ENCODE measurements at places on chromosomes 11 and 22. TPM values are rescaled to one million over a fixed set of nuclear protein-coding genes. Genes with fewer than 3 reads are reported as not detected.

The IGF2 gene
- 590 TPM for total RNA-seq

The KCNQ1OT1 gene
- total RNA-seq = 3.9 TPM

The SLC16A8 gene
- total RNA-seq = not detected

The CD3D gene
- total RNA-seq = not detected

The ADAMTS15 gene
- total RNA-seq = 78.8 TPM

The LRRC10B gene
- not detected for total RNA-seq

DNA sequence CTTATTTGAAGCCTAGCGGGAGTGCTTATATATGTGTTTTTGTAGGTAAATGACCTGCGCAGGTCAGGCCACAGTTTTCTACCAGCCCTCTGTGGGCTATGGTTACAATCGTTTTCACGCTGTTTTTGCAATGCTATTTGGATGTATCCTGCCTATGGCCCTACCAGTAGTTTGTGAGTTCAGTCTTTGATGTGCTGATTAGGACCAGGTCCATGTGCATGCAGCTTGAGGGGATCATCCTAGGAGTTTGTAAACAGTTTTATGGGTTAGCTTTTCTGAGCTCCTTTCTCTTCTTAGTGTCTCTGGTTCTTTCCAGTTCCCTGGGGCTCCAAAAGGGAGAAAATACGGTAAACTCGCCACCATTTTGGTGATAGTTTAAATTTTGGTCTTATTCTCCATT is 142.5 kb downstream of the LDLRAD3 start:
- peak; percentile 19 for DNase-seq

GRCh38 chr11:83349296-83349695 is 63.1 kb upstream of the CCDC90B start:
- no peak for DNase-seq

- no peak for DNase-seq
These were observed 9.4 kb downstream of the LDLRAD3 start for GRCh38 chr11:35953081-35953760.

GRCh38 chr11:94521684-94522083 is 9.4 kb downstream of the C11orf97 start:
- DNase-seq = no peak

DNA sequence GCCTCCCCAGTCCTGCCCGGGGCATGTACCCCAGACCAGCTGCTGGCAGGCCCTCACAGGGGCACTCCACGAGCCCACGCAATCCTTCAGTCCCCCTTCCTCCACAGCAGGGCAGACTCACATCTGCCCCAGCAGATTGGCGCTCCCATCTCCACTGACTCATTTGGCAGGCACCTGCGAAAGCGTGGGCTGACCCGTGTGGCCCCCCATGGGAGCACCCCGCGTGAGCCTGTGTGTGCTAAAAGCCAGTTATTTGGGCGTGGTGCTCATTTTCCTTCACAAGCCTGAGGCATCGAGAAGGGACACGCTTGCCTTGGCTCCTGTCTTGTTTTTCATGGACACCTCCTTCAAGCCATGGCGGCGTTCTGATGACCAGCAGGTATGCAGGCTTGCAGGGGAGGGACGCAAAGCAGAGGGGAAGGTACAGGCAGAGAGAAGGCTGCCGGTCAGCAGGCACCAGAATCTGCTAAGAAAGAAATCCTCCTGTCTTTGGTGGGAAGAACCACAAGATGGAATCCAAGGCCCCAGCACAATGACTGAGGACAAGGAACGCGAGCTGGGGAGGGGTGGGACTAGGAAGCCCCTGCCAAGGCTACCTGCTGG is 8.6 kb downstream of the NECTIN1 start:
- DNase-seq = no peak

DNA sequence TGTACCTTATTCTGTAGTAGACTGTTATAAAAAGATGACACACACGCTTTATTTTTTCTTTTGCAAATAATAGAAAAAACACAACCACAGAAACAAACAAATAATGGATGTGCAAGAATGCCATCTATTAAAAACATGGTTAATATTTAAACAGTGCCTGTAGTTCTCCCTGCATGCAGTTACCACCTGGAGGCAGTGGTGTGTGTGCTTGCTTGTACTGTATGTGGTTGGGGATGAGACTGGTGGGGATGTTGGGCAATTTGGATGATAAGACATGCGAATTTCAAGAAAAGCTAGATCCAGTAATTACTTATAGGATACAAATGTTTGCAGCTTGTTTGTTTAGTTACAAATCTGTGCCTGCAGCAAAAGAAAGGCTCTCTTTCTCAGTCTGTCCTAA is 3.6 kb downstream of the C11orf87 start:
- DNase-seq = no peak

DNA sequence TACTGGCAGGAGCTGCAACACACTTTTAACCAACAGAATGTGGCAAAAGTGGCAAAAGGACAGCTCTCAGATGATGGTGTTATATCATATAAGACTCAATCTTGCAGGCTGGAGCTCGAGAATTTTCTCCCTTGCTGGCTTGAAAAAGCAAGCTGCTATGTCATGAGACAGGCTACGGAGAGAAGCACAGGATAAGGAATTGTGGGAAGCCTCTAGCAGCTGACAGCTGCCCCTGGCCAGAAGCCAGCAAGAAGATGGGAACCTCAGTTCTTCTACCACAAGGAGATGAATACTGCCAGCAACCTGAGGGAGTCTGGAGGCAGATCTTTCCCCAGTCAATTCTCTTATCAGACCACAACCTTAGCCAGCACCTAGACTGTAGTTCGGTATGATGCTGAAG is 24.6 kb downstream of the FXYD6 start:
- DNase-seq = no peak

- no peak for DNase-seq
These were observed 9.5 kb downstream of the FOLR3 start for GRCh38 chr11:72144807-72145565.

- no peak for DNase-seq
These were observed 25.5 kb downstream of the LDLRAD3 start for GRCh38 chr11:35969089-35970042.

- no peak for DNase-seq
These were observed 1517.5 kb upstream of the TENM4 start for GRCh38 chr11:80958361-80958760.

- DNase-seq = no peak
These were observed 59.9 kb downstream of the CYB5R2 start for GRCh38 chr11:7613394-7613720.

DNA sequence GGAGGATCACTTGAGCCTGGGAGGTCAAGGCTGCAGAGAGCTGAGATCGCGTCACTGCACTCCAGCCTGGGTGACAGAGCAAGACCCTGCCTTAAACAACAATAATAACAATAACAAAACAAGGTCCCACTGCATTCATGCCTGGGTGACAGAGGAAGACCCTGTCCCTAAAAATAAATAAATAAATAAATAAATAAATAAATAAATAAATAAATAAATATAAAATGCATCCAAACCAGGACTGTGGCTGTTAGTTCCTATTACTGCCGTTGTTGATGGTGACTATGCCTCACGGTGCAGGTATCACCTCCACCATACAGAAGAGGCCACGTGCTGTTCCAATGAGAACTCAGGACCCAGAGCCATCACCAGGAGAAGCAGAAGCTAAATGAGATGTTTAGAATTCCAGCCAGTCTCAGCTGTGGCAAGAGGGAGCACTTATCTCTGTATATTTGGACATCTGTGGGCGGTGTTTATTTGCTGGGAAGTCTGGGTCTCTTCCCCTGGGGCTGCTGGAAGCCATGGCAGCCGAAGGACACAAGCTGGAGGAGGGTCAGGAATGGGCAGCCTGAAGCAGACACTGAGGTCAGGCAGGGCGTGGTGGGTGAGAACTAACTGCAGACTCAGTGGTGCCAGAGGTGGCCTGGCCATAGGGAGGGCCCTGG is 21.6 kb downstream of the C11orf86 start:
- no peak for DNase-seq

- DNase-seq = no peak
These were observed 1.5 kb downstream of the IFITM5 start for GRCh38 chr11:297586-298405.

DNA sequence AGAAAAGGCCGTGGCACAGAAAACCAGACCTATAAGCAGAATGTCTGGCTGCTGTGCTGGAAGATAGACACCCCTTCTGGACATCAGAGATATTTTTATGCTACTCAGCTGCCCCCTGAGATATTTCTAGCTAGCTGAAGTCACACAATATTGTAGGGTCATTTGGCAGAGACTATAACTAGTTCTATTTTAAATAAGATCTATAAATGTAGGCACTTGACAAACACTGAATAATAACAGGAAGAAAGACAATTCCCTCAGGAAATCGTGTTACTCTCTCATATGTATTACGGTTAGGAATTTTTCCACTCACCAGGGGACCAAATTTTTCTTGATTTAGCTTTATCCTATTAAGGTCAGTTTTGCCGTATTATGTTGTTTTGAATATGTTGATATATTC is 845.4 kb downstream of the OPCML start:
- no peak for DNase-seq

DNA sequence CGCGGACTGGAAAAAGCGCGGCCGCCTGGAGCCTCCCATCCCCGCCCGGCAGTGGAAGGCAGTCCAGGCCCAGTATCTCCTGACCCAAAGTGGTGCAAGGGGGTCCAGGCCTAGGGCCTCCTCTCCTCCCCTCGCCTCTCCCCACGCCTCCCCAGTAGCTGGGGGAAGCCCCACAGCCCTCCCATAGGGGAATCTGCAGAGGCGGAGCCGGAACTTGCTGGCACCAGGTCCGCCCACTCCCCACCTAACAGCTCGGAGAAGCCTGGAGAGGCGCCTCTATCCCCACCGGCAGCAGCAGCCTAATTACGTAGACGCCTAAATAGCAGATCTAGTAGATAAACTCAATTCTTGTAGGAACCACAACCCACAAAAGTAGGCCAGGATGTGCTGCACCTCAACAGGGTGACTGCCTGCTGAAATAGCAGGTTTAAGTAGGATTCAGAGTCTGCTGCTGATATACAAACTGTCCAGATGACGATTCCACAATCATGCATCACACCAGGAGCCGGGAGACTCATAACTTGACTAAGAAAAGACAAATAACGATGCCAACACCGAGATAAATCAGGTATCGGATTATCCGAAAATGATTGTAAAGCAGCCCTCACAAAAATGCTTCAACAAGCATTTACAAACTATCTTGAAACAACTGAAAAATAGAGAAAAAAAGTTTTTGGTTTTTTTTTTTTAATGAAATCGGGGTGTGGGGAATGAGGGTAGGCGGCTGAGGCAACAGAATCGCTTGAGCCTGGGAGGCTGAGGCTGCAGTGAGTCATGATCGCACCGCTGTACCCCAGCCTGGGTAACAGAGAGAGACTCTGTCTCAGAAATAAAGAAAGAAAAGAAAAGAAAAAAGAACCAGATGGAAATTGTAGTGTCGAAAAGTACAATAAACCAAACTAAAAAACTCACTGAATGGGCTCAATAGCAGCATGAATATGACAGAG is 11.4 kb upstream of the BRD1 start:
- no peak for DNase-seq

GRCh38 chr11:123523539-123523938 is 93.5 kb downstream of the GRAMD1B start:
- DNase-seq = no peak

GRCh38 chr11:26698224-26698623 is 23.6 kb downstream of the SLC5A12 start:
- DNase-seq = no peak

- DNase-seq = no peak
These were observed 15.9 kb upstream of the LRP5 start for GRCh38 chr11:68296344-68297051.

GRCh38 chr11:96169250-96169649 is 173.7 kb downstream of the MAML2 start:
- DNase-seq = no peak

Measured in osteocyte (in vitro differentiated cells).